ENCODE measurements at places on chromosomes 16 and 17. TPM values are rescaled to one million over a fixed set of nuclear protein-coding genes. Genes with fewer than 3 reads are reported as not detected.

GPR179 gene
- 0.23 TPM for total RNA-seq

- no peak for DNase-seq
Measured at GRCh38 chr16:47977802-47978201, 178.0 kb downstream of the ABCC12 start.

KRT16 gene
- total RNA-seq: not detected

DNA sequence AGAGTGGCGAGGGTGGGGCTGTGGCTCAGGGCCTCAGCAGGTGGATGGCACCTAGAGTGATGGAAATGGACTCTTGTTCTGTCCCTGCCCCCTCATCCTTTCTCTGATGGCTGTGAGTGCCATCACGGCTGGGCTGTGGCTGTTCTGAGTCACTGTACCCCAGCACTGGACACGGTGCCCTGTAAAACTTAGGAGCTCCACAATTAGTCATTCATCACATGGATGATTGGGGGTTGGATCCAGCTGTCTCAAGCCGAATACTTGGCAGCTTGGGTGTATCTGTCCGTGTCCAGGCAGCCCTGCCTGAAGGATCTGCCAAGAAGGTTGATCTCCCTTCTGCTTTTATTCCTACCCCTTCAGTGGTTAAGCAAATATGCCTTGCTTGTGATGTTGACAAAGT lies 295.5 kb upstream of the EEF2KMT start:
- DNase-seq: no peak

GRCh38 chr17:80082403-80083135 lies 18.8 kb upstream of the GAA start:
- peak; percentile 66 for DNase-seq

DNA sequence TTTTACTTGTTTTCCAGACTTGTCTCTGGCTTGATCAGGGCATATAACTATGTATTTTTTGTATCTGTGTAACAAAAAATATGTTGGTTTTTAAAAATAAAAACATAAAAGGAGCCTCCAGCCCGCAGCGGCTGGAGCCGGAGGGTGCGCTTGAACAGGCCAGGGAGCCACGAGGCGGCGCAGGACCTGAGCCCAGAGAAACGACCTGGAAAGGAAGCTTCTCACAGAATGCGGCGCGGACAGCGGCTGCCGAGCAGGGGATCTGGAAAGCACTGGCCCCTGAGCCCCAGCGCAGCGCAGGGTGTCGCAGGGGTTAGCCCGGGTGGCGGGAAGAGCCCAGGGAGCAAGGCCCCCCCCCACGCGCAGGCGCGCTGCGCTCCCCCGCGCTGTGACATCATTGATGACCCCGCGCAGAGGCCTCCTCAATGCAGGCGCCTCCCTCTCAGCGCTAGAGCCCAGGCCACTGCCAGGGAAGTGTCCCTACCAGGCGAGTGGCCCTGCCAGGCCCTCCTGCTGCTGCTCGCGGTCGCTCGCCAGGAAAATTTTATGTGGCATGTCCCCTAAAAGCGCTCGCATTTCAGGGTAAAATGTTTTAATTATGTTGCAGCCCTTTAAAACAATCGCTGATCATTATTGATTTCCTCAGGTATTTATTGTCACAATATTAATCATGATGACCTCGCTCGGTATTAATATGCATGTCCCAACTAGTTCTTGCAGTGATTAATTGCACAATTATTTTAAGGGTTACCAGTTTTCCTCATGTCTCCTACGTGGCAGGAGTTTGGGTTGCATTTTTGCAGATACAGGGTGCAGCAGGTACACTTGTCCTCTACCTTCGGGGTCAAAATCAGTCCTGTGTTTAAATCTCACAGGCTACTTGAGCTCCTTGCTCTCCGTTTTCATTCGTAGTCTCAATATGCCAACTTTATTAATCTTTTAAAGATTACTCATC lies 134.2 kb downstream of the USP22 start:
- peak; percentile 89 for DNase-seq

DNA sequence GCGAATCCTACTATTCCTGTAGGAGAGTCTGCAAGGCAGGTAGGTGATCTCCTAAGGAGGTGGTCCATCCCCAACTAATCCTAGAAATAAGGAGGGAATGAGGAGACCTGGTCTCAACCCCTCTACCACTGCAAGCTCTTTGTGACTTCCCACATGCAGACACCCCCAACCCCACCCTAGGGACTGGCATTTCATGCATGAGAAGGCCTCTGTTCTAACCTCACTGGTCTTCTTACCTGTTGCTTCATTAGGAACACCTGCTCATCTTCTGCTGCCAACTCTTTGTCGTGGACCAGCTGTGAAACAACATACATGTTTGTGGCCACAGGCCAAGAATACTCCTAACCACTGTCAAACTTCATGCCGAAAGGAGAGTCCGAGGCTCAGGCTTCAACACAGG lies 22.6 kb downstream of the DYNC1LI2 start:
- no peak for DNase-seq

DNA sequence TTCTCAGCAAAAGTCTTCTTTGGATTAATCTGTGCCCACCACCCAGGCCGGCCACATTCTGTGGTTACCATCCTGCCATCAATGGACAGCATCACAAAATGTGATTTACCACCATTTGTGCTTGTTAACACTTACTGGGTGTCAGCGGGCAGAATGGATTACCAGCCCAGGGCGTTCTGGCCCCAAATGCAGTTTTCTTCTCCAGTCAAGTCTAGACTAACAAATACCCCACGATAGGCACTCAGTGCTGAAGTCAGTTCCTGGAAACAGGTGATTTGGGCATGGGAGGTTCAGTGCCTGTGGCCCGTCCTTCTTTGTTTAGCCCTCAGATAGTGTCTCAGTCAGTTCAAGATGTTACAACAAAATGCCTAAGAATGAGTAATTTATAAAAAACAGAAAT lies 38.8 kb upstream of the PHOSPHO1 start:
- DNase-seq: no peak

- no peak for DNase-seq
Measured at GRCh38 chr16:87410968-87411367, 18.8 kb downstream of the MAP1LC3B start.

KRTAP3-1 gene
- not detected for total RNA-seq

GRCh38 chr16:46737621-46738214 lies 10.4 kb downstream of the MYLK3 start:
- no peak for DNase-seq

DNA sequence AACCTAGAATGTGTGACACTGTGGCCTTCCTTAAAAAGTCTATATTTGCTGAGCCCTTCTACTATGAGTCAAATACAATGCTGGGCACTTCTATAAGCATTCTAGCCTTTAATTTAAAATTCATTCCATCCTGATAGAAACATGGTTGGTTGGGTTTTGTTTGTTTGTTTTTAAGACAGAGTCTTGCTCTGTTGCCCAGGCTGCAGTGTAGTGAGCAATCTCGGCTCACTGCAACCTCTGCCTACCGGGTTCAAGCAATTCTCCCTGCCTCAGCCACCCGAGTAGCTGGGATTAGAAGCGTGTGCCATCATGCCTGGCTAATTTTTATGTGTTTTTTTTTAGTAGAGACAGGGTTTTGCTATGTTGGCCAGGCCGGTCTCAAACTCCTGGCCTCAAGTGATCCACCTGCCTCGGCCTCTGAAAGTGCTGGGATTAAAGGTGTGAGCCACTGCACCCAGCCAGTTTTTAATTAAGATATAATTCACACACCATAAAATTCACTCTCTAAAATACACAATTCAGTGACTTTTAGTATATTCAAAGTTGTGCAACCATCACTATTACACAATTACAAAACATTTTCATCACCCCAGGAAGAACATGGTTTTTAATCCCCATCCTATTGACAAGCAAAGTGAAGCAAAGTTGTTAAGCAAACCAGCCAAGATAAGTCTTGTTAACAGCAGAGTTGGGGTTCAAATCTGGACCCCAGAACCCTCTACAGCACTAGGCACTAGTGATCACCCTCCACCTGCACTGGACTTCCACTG lies 42.8 kb downstream of the CMTM4 start:
- DNase-seq: no peak

- no peak for DNase-seq
Measured at GRCh38 chr16:85659805-85660511, 28.8 kb downstream of the GINS2 start.

- no peak for DNase-seq
Measured at GRCh38 chr17:80774146-80774545, 217.5 kb upstream of the CHMP6 start.

DNA sequence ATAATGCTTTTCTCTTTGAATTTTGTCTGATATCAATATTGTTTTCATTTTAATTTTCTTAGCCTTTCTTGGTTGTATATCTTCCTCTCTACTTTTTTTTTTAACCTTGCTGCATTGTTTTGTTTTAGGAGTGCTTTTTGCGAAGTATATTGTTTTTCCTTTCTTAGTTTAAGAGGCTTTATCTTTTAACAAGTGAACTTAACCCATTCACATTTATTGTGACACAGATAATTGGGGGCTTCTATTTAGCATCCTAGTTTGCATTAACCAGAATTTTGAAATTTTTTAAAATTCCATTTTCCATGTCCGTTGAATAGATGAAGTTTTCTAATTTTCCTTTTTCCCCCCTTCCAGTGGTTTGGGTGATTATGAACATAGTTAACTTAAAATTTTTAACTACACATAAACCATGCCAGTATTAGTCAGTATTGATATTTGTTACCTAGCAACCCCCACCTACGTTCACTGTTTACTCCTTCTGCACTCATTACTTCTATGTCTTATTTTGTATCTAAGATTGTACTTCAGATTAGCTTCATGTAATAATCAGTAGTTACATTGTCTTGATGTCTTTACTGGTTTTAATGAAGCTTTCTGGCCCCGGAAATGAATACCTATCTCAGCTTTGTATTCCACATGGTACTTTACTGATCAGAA lies 44.4 kb downstream of the TNRC6A start:
- DNase-seq: no peak

PNMT gene
- 1.8 TPM for total RNA-seq

DNA sequence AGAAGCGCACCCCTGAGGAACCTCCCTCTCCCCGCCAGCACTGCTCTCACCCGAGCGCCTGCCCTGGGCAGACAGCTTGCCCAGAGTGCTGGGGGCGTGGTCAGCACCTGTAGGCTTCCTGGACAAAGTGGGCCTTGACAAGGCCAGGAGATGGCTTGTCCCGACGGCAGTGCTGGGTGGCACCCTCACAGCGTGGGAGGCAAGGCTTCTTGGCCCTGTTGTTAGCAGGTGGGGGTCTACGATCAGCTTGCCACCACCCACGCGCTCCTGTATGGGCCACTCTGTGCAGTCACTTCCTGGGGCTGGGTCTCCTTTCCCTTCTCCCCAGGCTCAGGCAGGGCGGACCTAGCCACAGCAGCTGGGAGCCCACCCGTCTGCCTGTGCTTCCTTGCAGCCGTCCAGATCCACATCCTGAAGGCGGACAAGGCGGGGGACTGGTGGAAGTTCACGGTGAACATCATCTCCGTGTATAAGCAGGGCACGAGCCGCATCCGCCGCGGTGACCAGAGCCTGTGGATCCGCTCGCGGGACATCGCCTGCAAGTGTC lies 218.0 kb downstream of the NTN1 start:
- no peak for DNase-seq

SLC13A2 gene
- total RNA-seq: 55.0 TPM

DNA sequence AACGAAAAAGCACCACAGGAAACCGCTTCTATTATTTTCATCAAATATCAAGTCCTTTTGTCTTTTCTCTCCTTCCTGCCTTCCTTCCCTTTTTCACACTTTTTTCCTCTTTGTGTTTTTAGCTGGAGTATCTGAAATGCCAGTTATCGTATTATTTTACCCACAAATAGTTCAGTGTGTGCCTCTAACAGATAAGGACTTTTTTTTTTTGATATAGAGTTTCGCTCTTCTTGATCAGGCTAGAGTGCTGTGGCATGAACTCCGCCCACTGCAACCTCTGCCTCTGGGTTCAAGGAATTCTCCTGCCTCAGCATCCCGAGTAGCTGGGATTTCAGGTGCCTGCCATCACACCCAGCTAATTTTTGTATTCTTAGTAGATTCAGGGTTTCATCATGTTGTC lies 10.7 kb downstream of the DNAAF1 start:
- DNase-seq: no peak

DNA sequence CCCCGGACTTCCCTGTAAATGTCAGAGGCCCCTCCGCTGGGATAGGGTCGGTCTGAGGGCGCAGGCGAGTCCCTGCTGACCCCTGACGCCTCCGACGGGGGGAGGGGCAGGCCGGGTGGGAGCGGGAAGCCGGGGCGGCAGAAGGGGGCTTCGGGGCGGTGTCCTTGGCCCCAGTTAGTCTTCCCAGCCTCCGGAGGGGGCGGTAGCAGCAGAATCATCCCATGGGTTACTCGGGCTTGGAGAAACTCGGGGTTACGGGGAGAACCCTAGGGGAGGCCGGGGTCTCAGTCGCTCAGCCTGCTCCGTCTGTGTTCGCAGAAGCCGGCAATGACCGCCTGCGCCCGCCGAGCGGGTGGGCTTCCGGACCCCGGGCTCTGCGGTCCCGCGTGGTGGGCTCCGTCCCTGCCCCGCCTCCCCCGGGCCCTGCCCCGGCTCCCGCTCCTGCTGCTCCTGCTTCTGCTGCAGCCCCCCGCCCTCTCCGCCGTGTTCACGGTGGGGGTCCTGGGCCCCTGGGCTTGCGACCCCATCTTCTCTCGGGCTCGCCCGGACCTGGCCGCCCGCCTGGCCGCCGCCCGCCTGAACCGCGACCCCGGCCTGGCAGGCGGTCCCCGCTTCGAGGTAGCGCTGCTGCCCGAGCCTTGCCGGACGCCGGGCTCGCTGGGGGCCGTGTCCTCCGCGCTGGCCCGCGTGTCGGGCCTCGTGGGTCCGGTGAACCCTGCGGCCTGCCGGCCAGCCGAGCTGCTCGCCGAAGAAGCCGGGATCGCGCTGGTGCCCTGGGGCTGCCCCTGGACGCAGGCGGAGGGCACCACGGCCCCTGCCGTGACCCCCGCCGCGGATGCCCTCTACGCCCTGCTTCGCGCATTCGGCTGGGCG lies 542 bp downstream of the GUCY2D start:
- no peak for DNase-seq

ADCY9 gene
- total RNA-seq: 34.6 TPM

DNA sequence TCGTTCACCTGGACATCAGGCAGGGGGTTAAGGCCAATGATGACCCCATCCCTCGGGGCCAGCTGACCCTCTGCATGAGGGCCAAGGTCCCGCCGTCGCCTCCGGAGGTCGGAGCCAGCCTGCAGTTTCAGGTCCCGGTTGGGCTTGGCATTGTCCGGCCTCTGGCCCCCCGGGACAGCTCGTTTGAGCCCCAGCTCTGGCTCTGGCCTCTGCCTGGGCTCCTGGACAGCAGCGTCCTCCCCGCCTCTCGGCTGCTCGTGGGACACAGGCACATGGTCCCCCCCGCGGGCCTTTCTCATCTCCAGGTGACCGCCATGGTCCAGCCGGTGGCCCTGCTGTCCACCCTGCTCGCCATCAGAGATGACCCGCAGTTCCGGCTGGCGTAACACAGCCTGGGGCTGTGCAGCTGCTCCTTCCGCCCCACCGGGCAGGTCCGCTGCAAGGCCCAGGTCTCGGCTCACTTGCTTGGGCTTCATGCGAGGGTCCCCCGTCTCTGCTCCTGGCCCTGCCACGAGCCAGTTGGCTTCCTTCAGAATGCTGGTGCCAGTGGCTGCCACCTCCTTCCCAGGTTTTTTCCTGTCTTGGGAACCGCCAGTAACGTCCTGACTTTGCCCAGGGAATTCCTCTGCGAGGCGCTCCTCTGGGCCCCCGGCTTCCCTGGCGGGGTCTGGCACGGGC lies 6.7 kb downstream of the NDUFAF8 start:
- no peak for DNase-seq

CPHXL2 gene
- not detected for total RNA-seq

NHLRC4 gene
- 1.2 TPM for total RNA-seq

- DNase-seq: no peak
Measured at GRCh38 chr17:45230410-45230786, 8.7 kb downstream of the FMNL1 start.

C16orf74 gene
- total RNA-seq: 0.83 TPM

- no peak for DNase-seq
Measured at GRCh38 chr16:73420676-73421075, 372.7 kb upstream of the ZFHX3 start.

TPSG1 gene
- total RNA-seq: 1.6 TPM

GRCh38 chr16:31348579-31348978 lies 6.4 kb upstream of the ITGAX start:
- no peak for DNase-seq

Measured in mucosa of gallbladder (tissue), 1 donor.